ENCODE measurements at places on chromosomes 2 and 18.

- DNase-seq = no peak
Measured at GRCh38 chr2:85323351-85323987, 4.3 kb downstream of the TGOLN2 start.

GRCh38 chr2:150925611-150926010 lies 336.1 kb downstream of the RBM43 start:
- no peak for DNase-seq

- DNase-seq = no peak
Measured at GRCh38 chr18:50842846-50843245, 23.0 kb upstream of the MRO start.

DNA sequence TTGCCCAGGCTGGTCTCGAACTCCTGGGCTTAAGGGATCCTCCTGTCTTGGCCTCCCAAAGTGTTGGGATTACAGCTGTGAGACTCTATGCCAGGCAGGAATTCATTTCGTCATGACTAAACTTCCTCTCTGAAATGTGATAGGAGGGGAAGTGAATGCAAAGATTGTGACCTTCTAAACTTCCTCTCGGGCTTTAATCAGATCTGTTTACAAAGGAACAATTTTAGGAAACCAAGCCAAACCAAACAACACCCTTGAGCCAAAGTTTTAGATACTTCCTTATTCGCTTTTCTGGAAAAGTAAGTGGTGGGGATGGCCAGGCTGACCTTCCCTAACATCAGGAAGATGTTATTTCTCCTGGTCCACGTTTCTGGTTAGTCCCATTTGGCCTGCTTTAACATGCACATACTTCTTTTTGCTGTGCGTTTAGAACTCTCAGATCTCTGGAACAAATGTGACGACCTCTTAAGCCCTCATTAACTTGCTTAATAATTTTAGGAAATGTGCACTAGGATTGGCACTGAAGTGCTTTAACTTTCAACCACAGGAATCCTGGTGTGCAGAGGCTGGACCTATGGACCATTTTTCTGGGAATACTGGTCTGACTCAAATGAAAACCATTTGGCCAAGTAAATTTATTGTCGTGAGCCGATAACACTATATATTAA lies 33.2 kb upstream of the YES1 start:
- no peak for DNase-seq

DNA sequence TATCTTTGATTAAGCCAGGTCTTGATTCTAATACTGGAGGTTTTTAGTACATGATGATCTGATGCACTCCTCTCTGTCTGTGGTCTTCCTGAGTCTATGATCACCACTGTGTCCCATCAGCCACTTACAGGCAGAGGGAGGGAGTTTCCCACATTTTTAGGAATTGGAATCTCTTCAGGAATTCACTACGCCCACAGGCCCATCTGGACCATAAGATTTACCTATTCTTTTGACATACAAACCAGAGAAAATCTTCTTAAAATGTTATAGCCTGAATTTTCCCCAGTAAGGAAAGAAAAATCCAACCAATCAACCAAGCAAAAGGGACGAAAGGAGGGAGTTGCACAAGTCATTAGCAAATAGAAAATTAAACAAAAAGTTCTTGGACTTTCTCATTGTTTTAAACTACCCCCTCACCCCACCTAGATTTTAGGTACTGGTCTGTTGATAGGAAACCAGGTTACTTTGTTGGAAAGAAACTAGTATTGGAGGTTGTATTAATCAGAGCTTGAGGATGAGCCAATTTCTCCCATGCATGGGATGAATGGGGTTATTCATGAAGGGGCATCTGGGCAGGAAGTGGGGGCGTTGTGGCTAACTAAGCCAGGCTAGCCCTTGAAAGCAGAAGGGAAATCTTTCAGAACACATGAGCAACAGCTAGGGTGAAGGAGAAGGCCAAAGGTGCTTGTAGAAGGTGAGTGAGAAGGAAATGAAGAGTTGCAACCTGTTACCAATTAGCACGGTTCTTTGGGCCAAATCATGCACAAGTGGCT lies 328.2 kb upstream of the MEX3C start:
- DNase-seq = no peak

- no peak for DNase-seq
Measured at GRCh38 chr2:154698296-154698720, at the start of gene KCNJ3. Gene KCNJ3 (plus strand): TSS chr2:154698695. CDS start chr2:154698776, 81 bp downstream.

GRCh38 chr2:237330541-237330940 lies 83.4 kb downstream of the COL6A3 start:
- DNase-seq = no peak

DNA sequence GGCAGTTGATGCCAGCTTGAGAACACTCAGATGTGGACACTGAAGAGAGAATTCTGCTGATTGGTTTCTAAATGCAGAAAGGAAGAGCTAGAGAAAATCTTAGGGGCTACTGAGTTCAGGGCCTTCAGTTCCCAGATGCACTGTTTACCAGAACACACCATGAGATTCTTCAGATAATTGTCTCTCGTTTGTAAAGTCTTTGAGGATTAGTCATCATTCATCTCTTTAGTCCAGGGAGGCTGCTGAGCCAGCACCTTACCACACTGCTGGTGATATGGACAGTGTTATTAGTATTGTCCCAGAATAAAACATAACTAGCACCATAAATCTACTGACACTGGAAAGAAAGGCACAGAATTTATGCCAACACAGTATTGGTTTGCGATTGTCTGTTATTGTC lies 690.8 kb upstream of the CELF4 start:
- DNase-seq = no peak

DNA sequence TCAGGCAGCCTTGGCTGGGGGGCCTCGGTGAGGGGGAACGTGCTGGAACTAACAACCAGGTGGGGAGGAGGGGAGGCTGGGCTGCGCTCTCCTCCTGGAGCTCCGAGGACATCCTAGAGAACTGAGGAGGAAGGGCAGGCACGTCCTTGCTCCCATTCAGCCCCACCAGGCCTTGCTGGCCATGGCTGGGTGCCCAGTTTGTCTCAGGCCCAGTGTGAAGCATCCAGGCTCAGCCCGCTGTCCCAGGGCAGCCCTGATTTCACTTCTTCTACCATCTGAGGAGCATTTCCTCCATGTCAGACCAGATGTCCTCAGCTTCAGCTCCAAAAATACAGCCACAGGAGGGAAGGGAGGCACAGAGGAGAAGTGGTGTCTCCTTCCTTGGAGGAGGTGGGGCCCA lies 125.4 kb downstream of the CELF4 start:
- no peak for DNase-seq

DNA sequence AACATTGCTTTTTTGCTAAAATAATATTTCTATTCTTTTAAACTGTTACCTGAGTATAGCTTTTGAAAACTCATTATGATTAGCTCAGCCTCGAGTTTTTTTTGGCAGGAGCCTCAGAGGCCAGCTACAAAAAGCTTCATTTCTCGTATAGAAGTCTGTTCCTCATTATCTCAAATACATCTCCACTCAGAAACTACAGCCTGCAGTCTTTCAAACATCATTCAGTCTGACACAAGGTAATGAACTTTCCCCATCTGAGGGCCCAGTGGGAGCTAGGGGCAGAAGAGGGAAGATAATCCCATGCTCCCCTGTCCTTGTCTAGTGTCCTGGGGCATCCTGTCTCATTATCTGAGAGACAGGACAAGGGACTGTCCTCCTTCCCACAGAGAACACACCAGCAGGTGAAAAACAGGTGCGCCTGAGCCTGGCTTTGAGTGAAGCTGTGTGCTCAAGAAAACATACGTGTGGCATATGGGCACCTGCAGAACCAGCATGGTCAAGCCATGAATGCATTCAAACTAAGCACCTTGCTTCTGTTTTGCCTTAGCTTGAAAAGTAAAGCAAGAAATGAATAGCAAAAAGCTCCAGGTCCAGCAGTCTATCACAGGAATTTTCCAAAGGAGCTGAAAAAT lies 247.5 kb downstream of the MREG start:
- DNase-seq = no peak

- DNase-seq = no peak
Measured at GRCh38 chr2:12930391-12930790, 213.7 kb downstream of the TRIB2 start.

GRCh38 chr2:71933467-71934319 lies 214.0 kb downstream of the CYP26B1 start:
- no peak for DNase-seq

- DNase-seq = no peak
Measured at GRCh38 chr2:88481691-88482336, 29.3 kb upstream of the FOXI3 start.

- no peak for DNase-seq
Measured at GRCh38 chr2:20021405-20022009, 9.0 kb upstream of the MATN3 start.

GRCh38 chr2:170340693-170341068 lies 162.7 kb downstream of the MYO3B start:
- DNase-seq = no peak

GRCh38 chr18:48613589-48614404 lies 75.0 kb downstream of the CTIF start:
- peak; percentile 17 for DNase-seq

DNA sequence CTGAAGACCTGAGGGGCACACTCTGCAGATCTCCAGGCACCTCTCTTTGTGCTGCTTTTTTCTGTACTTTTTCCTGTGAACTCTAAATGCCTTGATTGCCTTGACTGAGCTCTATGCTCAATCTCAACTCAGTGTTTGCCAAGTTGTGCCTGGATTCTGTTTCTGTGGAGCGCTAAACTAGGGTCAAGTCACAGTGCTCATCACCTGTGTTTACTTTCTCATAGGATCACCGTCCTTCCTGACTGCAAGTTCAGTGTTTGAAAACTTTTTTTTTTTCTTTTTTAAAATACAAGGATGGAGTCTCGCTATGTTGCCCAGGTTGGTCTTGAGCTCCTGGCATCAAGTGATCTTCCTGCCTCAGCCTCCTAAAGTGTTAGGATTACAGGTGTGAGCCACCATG lies 62.6 kb downstream of the AGPS start:
- no peak for DNase-seq

- no peak for DNase-seq
Measured at GRCh38 chr18:50038448-50038847, 156.5 kb downstream of the MYO5B start.

- DNase-seq = no peak
Measured at GRCh38 chr2:158756331-158756730, 38.8 kb upstream of the DAPL1 start.

DNA sequence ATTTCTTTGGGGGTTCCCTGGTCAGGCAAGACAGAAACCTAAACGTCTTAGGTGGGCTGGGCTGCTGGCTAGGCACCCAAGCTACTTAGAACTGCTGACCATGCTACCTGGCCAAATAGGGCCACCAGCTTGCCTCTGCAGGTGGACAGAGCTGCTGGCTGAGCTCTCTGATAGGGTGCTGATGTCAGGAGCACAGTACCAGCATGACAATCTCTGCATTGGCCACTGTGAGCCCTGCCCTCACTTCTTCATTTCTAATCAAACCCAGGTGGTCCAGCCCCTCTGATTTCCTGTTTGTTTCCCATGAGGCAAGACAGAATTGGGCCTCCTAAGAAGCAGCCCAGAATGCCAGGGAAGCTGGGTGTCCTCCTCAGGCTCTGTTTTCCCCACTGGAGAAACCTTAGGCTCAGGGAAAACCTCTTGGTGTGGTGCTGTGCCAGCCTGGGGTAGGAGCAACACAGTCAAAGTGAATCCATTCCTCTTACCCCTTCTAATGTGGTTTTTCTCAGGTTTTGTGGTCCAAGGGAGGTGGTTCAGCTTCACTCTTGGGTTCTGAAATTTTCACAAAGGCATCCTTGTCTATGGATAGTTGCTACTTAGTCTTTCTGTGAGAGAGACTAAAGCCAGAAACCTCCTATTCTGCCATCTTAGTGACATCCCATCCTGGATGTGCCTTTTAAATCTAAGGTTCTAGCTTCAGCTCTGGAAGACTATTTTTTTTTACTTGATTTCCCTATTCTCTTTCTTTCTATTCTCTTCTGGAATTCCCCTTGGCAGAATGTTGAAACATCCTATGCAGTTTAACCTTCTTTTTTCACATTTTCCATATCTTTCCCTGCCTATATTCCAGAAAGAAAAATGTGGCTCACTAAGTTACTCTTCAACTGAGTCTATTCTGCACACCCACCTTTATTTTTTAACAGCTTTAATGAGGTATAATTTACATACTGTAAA lies 15.2 kb downstream of the SP100 start:
- no peak for DNase-seq

Measured in urinary bladder (tissue), 4 donors.